H1 (cell line): ENCODE measurements at places on chromosomes 13 and 19. TPM values are rescaled to one million over a fixed set of nuclear protein-coding genes. Genes with fewer than 3 reads are reported as not detected.

Gene KRTDAP
- polyA plus RNA-seq: 0.88 and 1.1 TPM in 2 replicates

Gene RASA3
- 7.5 and 11.0 TPM in 2 replicates for polyA plus RNA-seq

Gene TMEM145
- 2.3 and 4.5 TPM in 2 replicates for polyA plus RNA-seq

Gene S1PR5
- 2.4 and 3.6 TPM in 2 replicates for polyA plus RNA-seq

Gene RPL21
- 329 and 624 TPM in 2 replicates for polyA plus RNA-seq

Gene LRRC4B
- polyA plus RNA-seq: 20.8 and 21.2 TPM in 2 replicates

Gene FCAR
- polyA plus RNA-seq: not detected in 2 replicates

Gene FXYD3
- polyA plus RNA-seq: 0.09 and 0.33 TPM in 2 replicates

Gene CRX
- 0.06 and 0.08 TPM in 2 replicates for polyA plus RNA-seq

Gene RAB20
- 14.8 and 21.5 TPM in 2 replicates for polyA plus RNA-seq

Gene TMEM238
- polyA plus RNA-seq: 0.49 and 0.53 TPM in 2 replicates

Gene UNC13A
- polyA plus RNA-seq: 13.1 and 15.8 TPM in 2 replicates

Gene SELENOV
- polyA plus RNA-seq: 10.7 and 21.8 TPM in 2 replicates

Gene CEACAM8
- polyA plus RNA-seq: not detected in 2 replicates

Gene KASH5
- polyA plus RNA-seq: 0.05 and 0.28 TPM in 2 replicates

Gene ADGRE3
- not detected in 2 replicates for polyA plus RNA-seq

Gene CGB8
- polyA plus RNA-seq: 0.09 and 0.22 TPM in 2 replicates

Gene NCAN
- polyA plus RNA-seq: 2.7 and 3.6 TPM in 2 replicates

Gene POSTN
- polyA plus RNA-seq: 0.16 and 0.30 TPM in 2 replicates

Gene CCNA1
- polyA plus RNA-seq: 2.2 and 2.7 TPM in 2 replicates

Gene CGB1
- polyA plus RNA-seq: 0.83 TPM in 1 of 2 replicates, not detected in the other

Gene ZNF723
- not detected in 2 replicates for polyA plus RNA-seq

Gene PCP2
- polyA plus RNA-seq: 0.49 TPM in 1 of 2 replicates, not detected in the other

Gene CEACAM16
- not detected in 2 replicates for polyA plus RNA-seq

Gene BEST2
- polyA plus RNA-seq: 7.3 and 11.6 TPM in 2 replicates

Gene ZNF112
- 0.67 and 0.70 TPM in 2 replicates for polyA plus RNA-seq

Gene CGB5
- 0.68 and 0.83 TPM in 2 replicates for polyA plus RNA-seq

Gene DHDH
- polyA plus RNA-seq: 2.8 and 2.9 TPM in 2 replicates

Gene CCDC169
- polyA plus RNA-seq: 5.3 and 7.2 TPM in 2 replicates

Gene LHB
- polyA plus RNA-seq: 0.53 and 1.2 TPM in 2 replicates

Gene SOHLH2
- polyA plus RNA-seq: 6.1 and 6.8 TPM in 2 replicates

Gene ETV2
- 1.3 and 2.3 TPM in 2 replicates for polyA plus RNA-seq

Gene ZNF284
- 0.77 and 1.1 TPM in 2 replicates for polyA plus RNA-seq

Gene PGPEP1
- polyA plus RNA-seq: 16.6 and 17.0 TPM in 2 replicates

Gene SIX5
- 20.9 and 37.2 TPM in 2 replicates for polyA plus RNA-seq

Gene RNF113B
- not detected in 2 replicates for polyA plus RNA-seq

Gene DNAAF3
- 8.0 and 13.8 TPM in 2 replicates for polyA plus RNA-seq

Gene KLK2
- 0.20 and 0.36 TPM in 2 replicates for polyA plus RNA-seq

Gene BRCA2
- 2.1 and 4.2 TPM in 2 replicates for polyA plus RNA-seq

Gene ZNF813
- polyA plus RNA-seq: 1.9 and 2.9 TPM in 2 replicates

Gene METTL21C
- polyA plus RNA-seq: not detected in 2 replicates

Gene JSRP1
- 0.24 and 0.53 TPM in 2 replicates for polyA plus RNA-seq

Gene TLE6
- 2.9 and 3.4 TPM in 2 replicates for polyA plus RNA-seq

Gene MLLT1
- 18.8 and 27.7 TPM in 2 replicates for polyA plus RNA-seq

Gene SIGLEC6
- 0.05 TPM in 1 of 2 replicates, not detected in the other for polyA plus RNA-seq

Gene ZNF576
- 32.4 and 35.9 TPM in 2 replicates for polyA plus RNA-seq

Gene RASAL3
- 0.63 and 2.4 TPM in 2 replicates for polyA plus RNA-seq

Gene NXNL1
- polyA plus RNA-seq: not detected in 2 replicates

Gene GFY
- polyA plus RNA-seq: 0.68 and 1.2 TPM in 2 replicates

Gene OR10H1
- not detected in 2 replicates for polyA plus RNA-seq
